Body of pancreas (tissue), 4 donors: ENCODE measurements at places on chromosomes 16 and 17. TPM values are rescaled to one million over a fixed set of nuclear protein-coding genes. Genes with fewer than 3 reads are reported as not detected.

The ADAM11 gene
- total RNA-seq = under 0.01 TPM

- no peak for DNase-seq
Measured at GRCh38 chr16:9778849-9779248, 403.4 kb downstream of the GRIN2A start.

The SLC7A5 gene
- 1.6 TPM for total RNA-seq

DNA sequence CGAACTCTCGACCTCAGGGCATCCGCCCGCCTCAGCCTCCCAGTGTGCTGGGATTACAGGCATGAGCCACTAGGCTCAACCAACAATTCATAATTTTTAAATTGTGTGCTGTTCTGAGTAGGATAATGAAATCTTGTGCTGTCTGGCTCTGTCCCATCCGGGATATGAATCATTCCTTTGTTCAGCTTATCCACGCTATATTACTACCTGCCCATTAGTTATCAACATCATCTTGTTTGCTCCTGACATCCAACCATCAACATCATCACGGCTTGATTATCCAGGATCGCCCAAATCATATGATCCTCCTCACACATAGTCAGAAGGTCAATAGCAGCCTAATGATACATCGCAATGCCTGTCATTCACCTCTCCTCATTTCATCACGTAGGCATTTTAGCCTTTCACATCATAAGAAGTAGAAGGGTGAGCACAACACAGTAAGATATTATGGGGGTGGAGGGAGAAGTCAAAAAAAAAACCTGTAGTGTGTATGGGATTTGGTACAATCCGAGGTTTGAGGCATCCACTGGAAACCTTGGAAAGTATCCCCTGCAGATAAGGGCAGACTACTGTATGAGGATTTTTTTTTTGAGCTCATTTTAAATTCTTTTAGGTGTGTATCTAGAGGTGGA lies 77.0 kb upstream of the SIAH1 start:
- DNase-seq = no peak

GRCh38 chr17:31900877-31901276 lies 631 bp downstream of the UTP6 start:
- DNase-seq = no peak

DNA sequence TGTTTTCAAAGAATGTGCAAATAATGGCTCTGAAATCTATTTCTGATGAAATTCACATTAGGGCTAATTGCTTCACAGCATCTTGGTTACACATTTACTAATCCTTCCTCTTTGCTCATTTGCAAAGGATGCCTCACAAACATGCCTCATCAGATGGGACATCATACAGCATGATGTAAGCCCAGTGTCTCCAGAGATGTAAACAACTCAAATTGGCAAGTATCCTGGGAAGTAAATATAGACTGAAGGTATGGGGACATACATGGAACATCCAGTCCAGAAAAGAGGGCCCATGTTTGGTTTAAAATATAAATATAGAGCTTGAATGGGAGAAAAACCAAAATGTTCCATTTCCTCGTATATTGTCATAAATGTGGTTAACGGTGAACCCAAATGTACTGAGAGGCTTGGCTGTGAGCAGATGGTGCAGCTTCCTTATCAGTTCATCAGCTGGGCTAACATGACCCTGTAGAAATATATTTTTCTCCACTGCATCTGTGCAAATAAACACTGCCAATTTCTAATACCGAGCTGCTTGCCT lies 142.9 kb upstream of the NUDT7 start:
- no peak for DNase-seq

The MYO1D gene
- total RNA-seq = 21.4 TPM

The C16orf86 gene
- total RNA-seq = 9.6 TPM
